Aorta (tissue), 5 donors: ENCODE measurements at places on chromosomes 4 and X. TPM values are rescaled to one million over a fixed set of nuclear protein-coding genes. Genes with fewer than 3 reads are reported as not detected.

DNA sequence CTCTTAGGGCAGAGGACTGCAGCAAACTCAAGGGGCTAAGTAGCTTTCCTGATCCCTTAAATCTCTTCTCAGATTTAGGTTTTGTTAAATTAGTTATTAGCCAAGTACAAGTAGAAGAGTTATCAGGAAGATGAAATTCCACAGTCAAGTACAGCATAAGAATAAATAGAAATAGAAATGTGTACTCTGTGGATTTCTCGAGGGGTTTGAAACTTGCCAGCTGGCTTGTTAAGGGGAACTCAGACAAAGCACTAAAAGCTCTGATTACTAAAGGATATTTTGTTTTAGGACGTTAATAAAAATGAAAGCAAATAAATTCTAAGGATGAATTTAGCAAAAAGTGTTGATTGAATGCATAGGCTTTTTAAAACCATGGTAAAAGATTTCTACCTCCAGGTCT, 654.6 kb downstream of the RAPGEF2 start:
- H3K36me3 ChIP-seq = no peaks in the 10 kb centered on the region
- no peaks in the 10 kb centered on the region for H3K27me3 ChIP-seq
- no peak overlapping the region for H3K4me3 ChIP-seq
- DNase-seq = no peak
- no peaks in the 10 kb centered on the region for H3K4me1 ChIP-seq
- no peak overlapping the region for H3K27ac ChIP-seq

The FGF13 gene
- 18.3 TPM for total RNA-seq

The RASSF6 gene
- not detected for total RNA-seq

DNA sequence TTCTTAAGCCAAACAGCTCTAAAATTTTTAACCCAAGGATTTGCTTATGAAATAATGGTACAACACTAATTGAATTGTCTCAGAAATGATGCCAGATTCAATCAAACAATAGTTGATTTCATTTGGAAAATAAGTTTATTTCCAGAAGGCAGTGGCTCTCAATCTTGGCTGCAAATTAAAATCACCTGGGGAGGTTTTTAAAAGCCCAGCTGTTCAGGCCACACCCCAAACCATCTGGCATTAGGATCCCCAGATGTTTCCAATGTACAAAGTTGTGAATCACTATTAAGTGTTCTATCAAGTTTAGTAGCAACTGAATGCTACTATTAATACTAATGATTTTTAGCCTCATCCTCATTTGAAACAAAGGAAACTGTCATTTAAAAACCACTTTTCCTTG, 22.2 kb downstream of the TMEM184C start:
- H3K4me3 ChIP-seq = no peak overlapping the region
- H3K27me3 ChIP-seq = no peaks in the 10 kb centered on the region
- no peak overlapping the region for H3K27ac ChIP-seq
- H3K4me1 ChIP-seq = no peaks in the 10 kb centered on the region

DNA sequence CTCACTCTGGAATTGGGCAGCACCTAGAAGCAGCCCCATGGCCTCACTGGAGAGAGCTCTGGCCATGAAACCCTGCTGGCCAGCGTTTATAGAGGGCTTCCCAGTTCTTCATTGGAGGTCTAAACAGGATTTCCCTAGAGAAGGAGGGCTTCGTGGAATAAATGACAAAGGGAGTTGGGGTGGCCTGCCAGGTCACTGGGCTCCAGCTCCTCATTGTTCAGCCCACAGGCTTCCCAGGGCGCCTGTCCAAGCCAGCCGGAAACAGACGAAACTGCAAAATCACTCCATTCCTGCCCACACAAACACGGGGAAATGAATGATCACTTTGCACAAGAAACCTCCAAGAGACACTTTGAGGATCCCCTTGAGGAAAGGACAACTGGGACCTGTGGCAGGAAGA, 189.7 kb downstream of the TSPAN5 start:
- peak; percentile 56 for DNase-seq
- H3K36me3 ChIP-seq = no peaks in the 10 kb centered on the region
- no peaks in the 10 kb centered on the region for H3K4me1 ChIP-seq
- no peaks in the 10 kb centered on the region for H3K27me3 ChIP-seq

DNA sequence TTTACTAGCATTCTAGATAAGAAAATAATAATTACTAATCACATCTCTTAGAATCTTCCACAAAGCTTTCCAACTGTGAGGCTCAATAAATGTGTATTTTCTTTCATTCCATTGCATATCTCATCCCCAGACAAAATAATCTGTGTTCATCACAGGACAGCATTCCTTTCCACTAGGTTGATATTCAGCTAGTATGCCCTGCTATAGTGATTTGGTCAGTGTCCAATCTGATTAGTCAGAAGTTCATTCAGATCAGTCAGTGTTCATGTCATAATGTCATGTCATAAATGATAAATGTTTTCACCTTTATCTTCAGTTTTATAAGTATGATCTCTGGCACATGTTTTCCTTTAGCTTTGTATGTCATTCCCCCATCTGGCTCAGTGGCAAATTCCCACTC, 611.4 kb downstream of the KCTD8 start:
- no peaks in the 10 kb centered on the region for H3K36me3 ChIP-seq
- no peak overlapping the region for H3K4me3 ChIP-seq
- no peak for DNase-seq
- no peak overlapping the region for H3K27ac ChIP-seq
- no peaks in the 10 kb centered on the region for H3K27me3 ChIP-seq

- H3K4me1 ChIP-seq = no peaks in the 10 kb centered on the region
- H3K27me3 ChIP-seq = peaks cover 2% of the 10 kb centered on the region
- no peak overlapping the region for H3K4me3 ChIP-seq
These were observed 456.4 kb upstream of the TEX13C start for GRCh38 chrX:124863303-124863702.
